IMR-90 (cell line): ENCODE measurements at places on chromosomes 7 and 10. TPM values are rescaled to one million over a fixed set of nuclear protein-coding genes. Genes with fewer than 3 reads are reported as not detected.

The GHRHR gene
- not detected in 2 replicates for total RNA-seq

GRCh38 chr7:8111282-8111960 lies 142.8 kb downstream of the GLCCI1 start:
- DNase-seq, result no peak

The AGAP5 gene
- 1.4 and 1.8 TPM in 2 replicates for total RNA-seq

The SLC18A3 gene
- not detected in 2 replicates for total RNA-seq

- DNase-seq, result no peak
These were observed 3.8 kb downstream of the ZYX start for GRCh38 chr7:143384661-143385631.

The ACADSB gene
- 9.2 and 10.6 TPM in 2 replicates for total RNA-seq

GRCh38 chr7:525740-526139 lies 6.1 kb upstream of the PDGFA start:
- no peak for DNase-seq

DNA sequence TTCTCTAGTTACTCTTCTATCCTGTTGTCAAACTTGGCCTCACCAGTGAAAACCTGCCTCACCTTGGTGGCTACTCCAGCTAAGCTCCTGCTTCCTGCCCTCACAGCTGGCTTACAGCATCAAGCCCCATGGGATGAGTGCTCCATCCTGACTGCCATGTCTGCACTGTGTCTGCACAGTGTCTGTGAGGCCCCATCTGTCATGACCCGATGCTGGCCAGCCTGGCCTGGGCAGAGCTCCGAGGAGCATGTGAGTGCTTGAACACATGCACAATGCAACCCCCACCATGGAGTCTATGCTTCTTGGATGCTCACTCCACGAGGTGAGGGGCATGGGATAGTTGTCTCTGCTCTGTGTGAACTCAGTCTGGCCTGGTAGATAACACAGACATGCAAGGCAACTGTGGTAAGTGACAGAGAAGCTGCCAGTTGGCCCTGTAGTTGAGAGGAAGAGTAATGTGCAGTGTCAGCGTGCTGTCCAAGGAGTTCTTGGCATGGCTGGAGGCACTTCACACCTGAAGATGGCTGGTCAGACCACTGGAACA lies 207.1 kb upstream of the ZNF32 start:
- no peak for DNase-seq

The TLX1 gene
- not detected in 2 replicates for total RNA-seq

The CPVL gene
- total RNA-seq, result not detected in 2 replicates

- DNase-seq, result no peak
These were observed 30.0 kb downstream of the IKZF1 start for GRCh38 chr7:50334341-50334994.

DNA sequence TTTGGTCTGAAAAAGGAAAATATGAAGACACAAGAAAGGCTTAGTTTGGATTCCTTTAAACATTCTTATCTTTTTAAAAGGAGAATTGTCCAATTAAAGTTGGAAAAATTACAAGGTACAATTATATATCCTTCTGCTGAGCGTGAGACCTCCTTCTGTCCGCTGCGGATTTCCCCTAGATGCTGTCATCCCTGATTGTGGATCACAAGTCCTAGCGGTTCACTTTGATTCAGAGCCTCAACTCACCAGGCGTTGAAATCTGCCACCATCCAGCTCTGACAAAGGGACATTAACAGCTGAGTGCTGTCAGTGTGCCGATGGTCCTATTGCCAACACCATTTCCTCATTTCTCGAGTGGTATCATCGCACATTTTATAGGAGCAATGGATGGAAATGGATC lies 73.1 kb upstream of the PTER start:
- no peak for DNase-seq

DNA sequence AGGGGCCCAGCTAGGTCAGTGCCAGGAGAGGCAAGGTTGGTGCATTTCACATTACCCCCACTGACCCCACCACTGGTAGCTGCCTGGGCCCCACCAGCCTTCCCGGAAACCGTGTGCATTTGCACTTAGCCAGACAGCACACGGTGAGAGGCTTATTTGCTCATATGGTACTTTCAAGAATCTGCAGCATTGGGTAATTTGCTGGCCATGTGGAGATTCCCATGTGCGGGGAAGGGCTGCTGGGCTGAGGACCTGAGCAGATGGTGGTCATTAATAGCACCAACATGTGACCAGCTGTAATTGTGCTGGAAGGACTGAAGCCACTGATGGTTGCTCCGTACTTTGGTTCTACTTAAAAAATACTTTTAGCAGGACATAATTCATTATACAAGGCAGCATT lies 323.8 kb downstream of the DPP6 start:
- DNase-seq, result no peak

- DNase-seq, result no peak
These were observed 96.9 kb downstream of the TES start for GRCh38 chr7:116307253-116307652.

DNA sequence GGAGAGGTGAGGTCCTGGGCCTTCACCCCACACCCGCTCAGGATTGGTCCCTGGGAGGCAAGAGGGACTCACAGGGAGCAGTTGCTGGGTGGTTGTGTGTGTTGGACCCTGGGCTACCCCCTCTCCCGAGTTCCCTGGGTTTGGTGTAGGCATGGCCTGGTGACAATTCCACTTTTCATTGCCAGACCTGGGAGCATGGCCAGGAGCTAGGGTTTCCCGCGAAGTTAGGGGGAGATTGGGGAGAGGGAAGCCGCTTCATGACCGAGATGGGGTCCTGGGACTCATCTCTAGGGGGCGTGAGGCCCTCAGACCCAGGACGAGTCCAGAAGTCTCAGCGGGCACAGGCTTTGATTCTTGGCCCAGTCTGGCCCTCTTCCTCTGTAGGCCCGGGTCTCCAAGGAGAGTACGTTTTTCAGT lies 606 bp downstream of the PALD1 start:
- no peak for DNase-seq

The GAD2 gene
- total RNA-seq, result not detected in 2 replicates

The CALHM3 gene
- total RNA-seq, result not detected in 2 replicates

The LANCL2 gene
- total RNA-seq, result 17.9 and 20.0 TPM in 2 replicates

DNA sequence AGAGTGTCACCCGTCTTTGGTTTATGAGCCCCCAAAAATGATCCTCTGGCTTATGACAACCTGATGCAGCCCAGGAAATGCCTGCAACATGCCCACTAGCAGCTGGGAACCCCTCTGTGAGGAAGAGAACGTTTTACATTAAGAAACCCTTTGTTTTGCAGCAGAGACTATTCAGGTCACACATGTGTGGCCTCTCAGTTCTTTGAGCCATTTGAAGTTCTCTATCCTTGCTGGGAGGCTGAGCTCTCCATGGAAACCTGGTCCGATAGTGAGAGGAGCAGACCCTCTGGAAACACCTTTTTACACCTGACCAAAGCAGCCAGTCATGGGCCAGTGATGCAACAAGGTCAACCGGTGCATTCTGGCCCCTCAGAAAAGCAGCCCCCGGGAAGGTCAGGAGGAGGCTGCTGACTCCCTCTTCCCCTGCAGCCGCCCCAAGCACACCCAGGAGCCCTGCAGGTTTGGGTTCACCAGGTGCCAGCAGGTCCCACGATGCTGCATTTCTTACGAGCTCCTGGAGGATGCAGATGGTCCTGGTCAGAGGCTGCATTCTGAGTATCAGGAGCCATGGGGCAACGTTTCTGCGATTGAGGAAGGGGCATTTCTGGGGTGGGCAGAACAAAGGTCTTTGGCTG lies 134.3 kb downstream of the ZMYND11 start:
- no peak for DNase-seq
